ENCODE measurements at places on chromosomes 5 and 9.

- no peak for DNase-seq
Measured at GRCh38 chr5:36570301-36571095, 35.9 kb upstream of the SLC1A3 start.

DNA sequence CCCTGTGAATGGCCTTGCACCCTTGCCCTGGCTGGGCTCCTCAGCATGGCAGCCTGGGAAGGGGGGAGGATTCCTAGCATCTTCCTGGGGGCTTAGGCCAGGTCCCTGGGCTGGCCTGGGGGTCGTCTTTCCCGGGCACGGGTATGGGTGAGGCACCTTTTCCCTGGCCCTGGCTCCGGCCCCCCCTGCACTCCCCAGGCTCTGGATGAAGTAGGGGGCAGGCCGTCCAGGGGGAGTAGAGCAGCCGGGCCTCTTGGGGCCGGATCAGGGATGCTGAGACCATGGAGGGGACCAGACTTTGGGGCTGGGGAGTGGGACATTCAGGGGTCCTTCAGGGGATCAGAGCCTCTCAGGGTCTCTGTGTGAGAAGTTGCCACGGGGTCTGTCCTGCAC, 6.6 kb downstream of the RXRA start:
- DNase-seq = no peak

DNA sequence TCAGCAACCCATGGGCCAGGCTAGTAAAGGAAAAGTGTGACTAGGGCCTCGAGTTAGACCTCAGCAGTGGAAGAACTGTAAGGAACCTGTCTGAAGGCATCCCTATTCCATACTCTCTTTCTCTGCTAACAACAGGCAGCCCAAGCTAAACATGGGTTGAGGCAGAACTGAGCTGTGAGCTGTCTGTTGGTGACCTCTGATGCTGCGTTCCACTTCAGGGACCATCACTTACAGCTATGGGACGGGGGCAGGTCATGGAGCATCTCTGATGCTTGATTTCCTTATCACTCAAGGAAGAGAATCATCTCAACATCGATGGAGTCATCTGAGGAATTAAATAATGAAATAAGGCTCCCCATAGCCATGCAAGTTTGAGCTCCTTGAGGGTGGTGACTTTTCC, 174.8 kb downstream of the ACTL7B start:
- DNase-seq = no peak

DNA sequence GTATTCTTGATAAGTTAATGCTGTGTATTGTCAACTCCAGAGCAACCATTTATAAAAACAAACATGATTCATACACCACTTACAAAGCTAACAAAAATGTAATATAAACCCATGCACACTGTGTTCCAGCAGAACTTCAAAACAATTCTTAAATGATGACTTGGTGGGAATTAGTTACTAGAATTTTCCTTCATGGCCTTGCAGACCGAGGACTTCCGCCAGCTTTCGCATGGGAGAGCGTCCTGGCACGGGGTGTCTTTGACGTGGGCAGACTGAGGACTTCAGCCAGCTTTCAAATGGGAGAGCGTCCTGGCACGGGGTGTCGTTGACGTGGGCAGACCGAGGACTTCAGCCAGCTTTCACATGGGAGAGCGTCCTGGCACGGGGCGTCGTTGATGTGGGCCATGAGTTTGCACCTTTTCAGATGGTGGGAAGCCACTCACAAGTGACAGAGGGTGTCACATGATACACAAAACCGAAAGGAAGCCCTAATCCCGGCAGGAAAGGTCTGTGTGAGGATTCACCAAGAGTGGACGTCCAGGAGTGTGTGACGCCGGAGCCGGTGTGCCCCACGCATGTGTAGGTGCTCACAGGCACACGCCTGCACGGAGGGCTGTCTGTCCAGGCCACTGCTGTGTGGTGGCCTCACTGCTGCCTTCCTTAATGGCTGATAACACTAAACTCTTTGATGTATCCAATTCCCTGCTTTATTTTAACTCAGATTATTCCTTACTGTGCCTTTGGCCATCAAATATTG, 211.3 kb upstream of the IRX4 start:
- DNase-seq = no peak

DNA sequence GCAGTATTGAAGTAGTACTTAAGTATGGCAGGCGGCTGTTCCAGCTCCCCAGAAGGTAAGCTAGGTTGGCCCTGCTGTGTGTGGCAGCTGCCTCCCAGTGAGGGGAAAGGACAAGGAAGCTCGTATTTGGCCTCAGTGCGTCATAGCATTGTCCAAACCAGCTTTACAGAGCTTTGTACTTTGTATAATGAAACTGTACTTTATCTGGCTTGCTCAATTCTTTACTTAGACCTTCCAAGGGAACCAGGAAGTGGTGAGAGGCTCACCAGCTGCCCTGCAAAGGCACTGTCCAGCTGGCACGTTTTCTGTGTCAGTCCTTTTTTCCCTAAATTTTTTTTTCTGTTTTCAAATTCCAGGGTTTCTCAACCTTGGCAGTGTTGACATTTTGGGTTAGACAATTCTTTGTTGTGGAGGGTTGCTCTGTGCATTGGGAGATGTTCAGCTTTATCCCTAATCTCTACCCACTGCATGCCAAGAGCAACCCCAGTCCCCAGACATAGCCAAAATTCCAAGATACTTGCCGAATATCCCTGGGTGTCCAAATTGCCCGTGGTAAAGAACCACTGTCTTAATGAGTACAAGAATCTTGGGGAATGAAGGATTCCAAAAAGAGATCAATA, 474.5 kb downstream of the LRRC70 start:
- DNase-seq = no peak

DNA sequence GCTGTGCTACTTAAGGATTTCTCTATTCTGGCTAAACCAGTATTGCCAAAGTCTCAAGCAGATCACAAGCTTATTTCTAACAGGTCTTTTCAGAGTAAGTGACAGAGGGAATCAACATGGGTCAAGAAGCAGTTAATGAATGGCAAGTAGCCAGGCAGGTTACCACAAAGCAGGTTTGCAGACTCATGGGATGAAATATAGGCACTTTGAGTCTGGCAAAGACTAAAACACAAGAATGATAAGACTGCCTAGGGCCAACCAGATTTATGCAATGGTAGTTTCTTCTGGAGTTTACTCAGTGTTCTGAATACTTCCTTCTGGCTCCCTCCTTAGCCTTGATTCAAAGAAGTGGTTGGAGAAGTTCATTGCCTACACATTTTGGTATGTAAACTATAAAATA, 3.6 kb downstream of the HMGCS1 start:
- DNase-seq = no peak

- DNase-seq = no peak
Measured at GRCh38 chr9:126551812-126552211, 61.9 kb upstream of the LMX1B start.

GRCh38 chr9:130844044-130844451, 9.0 kb downstream of the ABL1 start:
- no peak for DNase-seq

DNA sequence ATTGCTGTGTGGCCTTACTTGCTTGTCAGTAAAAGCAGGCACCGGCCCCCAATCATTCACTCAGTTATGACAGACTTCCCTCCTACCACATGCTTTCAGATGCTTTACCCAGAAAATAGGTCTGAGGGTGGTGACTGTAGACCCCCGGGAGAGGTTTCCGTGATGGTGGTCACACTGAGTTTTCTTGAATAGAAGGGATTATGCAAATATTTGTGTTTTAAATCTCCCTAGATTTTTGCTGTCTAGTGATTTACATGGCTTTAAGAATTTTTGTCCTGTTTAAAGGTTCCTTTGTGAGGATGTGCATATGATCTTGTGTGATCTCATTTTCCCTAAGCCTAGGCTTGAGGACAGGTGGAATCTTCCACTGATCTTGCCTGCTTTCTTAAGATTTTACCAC, 281.7 kb downstream of the FANCC start:
- no peak for DNase-seq

GRCh38 chr5:124574521-124575436, 171.7 kb downstream of the ZNF608 start:
- DNase-seq = no peak

- DNase-seq = no peak
Measured at GRCh38 chr5:127586811-127587210, 62.1 kb upstream of the CTXN3 start.

- no peak for DNase-seq
Measured at GRCh38 chr9:38103340-38103739, 34.3 kb upstream of the SHB start.

DNA sequence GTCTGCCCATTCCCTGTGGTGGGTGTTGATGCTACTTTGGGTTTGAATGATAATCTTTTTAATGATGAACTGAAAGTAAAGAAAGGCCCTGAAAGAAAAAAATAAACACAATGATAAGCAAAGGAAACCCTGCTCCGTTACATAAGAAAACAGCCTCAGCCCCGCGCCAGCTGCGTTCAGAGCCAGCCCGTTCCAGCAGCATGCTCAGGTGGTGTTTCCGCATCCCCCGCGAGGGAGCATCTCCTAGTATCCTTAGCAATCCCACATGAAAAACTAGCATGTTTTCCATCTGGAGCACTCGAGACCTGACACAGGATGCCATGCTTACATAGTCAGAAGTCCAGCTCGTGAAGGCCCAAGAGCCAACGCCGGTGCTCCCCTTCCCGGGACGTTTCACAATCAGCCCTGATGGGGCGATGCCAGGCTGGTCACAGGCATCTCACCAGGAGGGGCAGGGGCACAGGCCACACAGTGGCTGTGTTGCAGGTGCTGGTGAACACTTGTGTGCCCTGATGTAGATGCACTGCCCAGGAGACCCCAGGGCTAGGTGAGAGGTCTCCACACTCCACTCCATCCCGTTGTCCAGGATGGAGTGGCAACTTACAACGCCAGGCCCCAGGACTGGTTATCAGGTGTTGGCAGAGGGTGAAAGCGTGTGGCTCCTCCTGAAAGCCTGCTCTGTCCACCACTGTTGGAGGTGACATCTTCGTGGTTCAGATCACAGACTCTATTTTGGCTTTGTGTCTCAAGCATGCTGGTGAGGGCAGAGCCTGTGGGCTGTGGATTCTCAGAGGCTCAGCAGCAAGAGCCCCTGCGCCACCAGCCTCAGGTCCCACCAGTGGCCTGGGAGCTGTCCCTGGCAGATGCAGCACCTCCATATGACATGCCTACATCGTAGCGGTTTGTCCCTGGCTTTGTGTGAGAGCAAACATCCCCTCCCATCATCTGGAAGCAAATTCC, 246.8 kb upstream of the IRX1 start:
- no peak for DNase-seq

DNA sequence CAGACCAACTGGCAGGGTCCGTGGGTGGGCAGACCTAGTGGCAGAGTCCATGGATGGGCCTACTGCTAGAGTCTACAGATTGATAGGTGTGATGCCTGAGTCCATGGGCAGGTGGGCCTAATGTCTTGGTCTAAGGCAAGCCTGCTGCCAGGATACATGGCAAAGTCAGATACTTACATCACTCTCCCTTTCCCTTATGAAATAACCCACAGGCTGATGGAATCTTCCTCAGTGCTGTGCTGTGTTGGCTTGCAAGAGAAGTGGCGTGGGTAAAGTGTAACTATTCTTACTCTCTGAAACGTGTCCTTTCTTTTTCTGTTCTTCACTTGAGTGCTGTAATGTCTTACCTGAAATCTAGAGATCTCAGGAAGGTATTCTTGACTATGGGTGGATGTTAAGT, 67.3 kb upstream of the ADRB2 start:
- DNase-seq = no peak

- no peak for DNase-seq
Measured at GRCh38 chr9:93219692-93220091, 35.8 kb downstream of the WNK2 start.

DNA sequence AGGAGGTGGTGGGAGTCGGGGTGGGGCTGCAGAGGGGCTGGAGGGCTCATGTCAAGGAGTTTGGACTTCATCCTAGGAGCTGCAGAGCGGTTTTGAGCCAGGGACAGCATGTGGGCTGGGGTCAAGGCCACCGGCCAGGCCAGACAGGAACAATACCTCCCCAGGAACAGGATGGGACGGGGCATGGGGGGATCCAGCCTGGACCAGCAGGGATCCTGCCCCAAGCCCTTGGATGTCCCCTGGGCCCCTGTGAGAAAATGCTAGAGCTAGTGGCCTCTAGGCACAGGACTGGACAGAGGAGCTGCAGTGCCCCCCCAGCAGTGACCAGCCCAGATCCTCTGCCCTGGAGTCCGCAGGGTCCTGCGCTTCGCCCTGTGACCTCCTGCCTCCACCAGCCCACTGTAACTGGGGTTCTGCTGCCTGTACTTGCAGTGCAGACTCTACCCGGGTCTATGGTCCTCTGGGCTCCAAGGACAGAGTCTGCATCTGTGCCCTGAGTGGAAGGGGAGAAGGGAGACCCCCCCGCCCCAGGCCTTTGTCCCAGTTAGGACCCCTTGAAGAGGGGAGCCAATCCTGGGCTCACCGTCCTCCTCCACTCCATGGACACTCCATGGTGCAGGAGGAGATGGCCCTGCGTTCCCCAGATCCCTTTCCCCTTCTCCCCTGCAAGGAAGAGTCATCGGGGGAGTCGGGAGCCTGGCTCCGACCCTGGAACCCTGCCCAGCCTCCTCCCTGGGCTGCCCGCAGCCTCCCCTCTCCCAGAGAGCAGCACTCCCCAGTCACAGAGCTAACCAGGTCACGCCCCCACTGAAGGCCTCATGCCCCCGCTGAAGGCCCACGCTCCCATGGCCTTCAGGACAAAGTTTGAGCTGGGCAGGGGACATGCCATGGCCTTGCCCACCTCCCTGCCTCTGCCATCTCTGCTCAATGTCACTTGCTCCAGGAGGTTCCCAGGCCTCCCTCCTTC, 3.0 kb upstream of the MXD3 start:
- no peak for DNase-seq

GRCh38 chr5:12016159-12016746, 112.0 kb upstream of the CTNND2 start:
- no peak for DNase-seq

DNA sequence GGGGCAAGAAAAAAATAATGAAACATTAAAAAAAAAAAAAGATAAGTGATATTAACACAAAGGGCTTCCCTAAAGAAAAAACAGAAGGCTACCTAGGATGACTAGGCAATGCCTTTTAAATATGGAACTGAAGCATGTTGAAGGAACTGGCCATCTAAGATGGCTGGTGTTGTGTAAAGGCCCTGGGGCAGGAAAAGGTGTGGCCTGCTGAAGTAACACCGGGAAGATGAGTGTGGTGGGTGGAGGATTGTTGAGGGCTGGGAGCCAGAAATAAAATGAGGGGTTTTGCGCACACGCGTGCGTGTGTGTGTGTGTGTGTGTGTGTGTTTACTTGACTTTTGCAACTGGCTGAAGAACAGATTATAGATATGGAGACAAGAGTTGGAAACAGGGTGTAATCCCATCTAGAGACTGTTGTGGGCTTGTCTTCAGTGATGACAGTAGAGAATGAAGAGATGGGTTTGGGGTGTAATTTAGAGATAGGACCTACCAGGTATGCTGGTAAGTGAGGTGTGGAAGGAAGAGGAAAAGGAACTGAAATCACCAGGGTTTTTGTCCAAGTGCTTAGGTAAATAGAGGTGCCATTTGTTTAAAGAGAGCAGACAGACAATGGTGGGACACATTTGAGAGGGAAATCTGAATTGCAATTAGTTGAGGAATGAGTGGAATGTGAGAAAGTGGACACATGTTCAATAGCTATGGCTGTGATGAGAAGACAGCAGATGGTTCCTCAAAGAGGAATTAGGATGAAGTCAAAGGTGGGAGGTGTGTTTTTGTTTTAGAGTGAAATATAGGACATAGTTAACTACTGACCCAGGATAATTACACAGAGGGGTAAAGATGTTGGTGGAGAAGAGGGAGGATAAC, 33.9 kb downstream of the RAD23B start:
- no peak for DNase-seq

GRCh38 chr9:114170771-114171461, 15.6 kb downstream of the COL27A1 start:
- DNase-seq = no peak

Measured in SHP77 (cell line).